NCI-H524 treated with DMSO at 0.1 percent for 48 hours (cell line): ENCODE measurements at places on chromosomes 3 and 15.

- no peak for DNase-seq
Measured at GRCh38 chr15:40789119-40789518, 17.8 kb upstream of the ZFYVE19 start.

GRCh38 chr3:54773271-54773670 is 154.6 kb downstream of the LRTM1 start:
- peak; percentile 45 for DNase-seq

GRCh38 chr3:126160243-126161210 is 19.9 kb downstream of the ALDH1L1 start:
- no peak for DNase-seq

DNA sequence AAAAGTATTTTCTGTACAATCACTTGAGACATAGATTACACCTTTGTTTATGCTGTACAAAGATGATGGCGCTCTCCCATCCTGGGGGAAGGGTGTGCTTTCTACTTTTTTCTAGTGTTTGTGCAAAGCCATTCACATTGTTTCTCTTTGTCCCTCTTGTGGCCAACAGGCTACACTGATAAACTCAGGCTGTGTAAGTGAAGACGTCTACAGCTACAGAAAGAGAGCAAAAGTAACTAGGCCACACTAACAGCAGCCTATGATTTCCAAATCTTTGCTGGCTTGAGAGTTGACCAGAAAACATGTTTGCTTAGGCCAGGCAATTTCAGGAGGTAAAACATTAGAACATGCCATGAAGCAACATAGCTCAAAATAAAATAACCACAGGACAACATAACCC is 75.1 kb downstream of the FOXB1 start:
- DNase-seq, result no peak

- no peak for DNase-seq
Measured at GRCh38 chr15:56351353-56351752, 13.9 kb upstream of the TEX9 start.

DNA sequence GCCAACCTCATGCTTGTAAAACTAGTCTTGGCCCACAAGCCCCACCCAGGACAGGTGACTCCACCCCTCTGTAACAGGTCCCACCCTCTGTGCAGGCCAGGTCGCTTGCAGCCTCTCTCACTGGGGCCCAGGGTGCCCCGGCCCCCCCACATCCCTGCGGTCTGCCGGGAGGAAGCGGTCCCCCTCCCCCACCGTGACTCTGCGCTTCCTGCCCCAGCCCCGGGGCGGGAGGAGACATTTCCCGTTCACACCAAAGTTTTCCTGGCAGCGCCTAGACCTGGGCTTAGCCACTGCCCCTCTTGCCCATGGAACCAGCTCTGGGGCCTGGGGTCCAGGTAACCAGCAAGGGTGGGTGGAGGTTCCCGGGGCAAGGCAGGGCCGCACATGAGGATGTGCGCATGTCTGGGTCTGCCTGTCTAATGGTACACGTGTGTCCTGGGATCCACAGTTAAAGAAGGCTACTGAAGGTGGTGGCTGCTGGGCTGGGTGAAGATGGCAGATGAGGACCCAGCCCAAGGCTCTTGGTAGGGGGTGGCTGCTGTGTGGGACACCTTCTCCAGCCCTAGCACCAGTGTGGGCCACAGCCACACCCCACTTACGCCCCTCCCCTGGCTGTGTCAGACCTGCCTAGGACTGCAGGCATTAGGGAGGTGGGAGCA is 8.4 kb downstream of the NBEAL2 start:
- no peak for DNase-seq

- DNase-seq, result no peak
Measured at GRCh38 chr15:51688863-51689262, 7.6 kb downstream of the SCG3 start.

- no peak for DNase-seq
Measured at GRCh38 chr3:143328451-143328850, 208.9 kb downstream of the CHST2 start.

- no peak for DNase-seq
Measured at GRCh38 chr15:62779036-62779770, 263.3 kb upstream of the TPM1 start.

DNA sequence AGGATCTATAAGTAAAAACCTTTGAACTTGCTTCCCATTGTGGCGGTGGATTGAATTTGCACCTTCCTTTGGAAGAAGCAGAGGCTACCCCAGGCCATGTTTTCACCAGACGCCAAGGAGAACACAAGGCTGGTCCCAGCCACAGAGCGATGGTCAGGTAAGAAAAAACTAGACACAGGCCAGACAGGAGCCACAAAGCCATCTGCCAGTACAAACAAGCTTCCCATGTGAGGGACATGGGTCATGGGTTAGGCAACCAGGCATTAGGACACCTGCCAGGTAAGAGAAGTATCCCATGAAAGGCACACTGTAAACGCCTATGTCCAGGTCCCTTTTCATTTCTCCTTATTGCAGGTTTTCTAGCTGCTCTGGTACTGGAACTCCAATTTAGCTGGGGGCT is 190.2 kb downstream of the KLF13 start:
- no peak for DNase-seq
